ENCODE measurements at places on chromosomes 12 and 14. TPM values are rescaled to one million over a fixed set of nuclear protein-coding genes. Genes with fewer than 3 reads are reported as not detected.

The TTC9 gene
- total RNA-seq = under 0.01 TPM

The GUCY2C gene
- not detected for total RNA-seq

The RNF212B gene
- total RNA-seq = not detected

The RPGRIP1 gene
- not detected for total RNA-seq

The DUSP6 gene
- 75.9 TPM for total RNA-seq

The TIMM9 gene
- 11.8 TPM for total RNA-seq

The NUP37 gene
- total RNA-seq = 62.3 TPM

The DAAM1 gene
- total RNA-seq = 27.0 TPM

The SERPINA5 gene
- total RNA-seq = under 0.01 TPM

The ASIC1 gene
- total RNA-seq = 0.85 TPM

The KLRC4 gene
- not detected for total RNA-seq

The MMP19 gene
- total RNA-seq = 2.5 TPM

The CISTR gene
- total RNA-seq = not detected

The NKX2-1 gene
- total RNA-seq = not detected

The WDHD1 gene
- 28.2 TPM for total RNA-seq

The MORN3 gene
- total RNA-seq = 0.56 TPM

The G2E3 gene
- total RNA-seq = 39.3 TPM

The CCDC38 gene
- under 0.01 TPM for total RNA-seq

The KLRK1 gene
- not detected for total RNA-seq

The SMCO3 gene
- total RNA-seq = 0.38 TPM

The ARHGAP9 gene
- 0.38 TPM for total RNA-seq

The MYRFL gene
- under 0.01 TPM for total RNA-seq

The PPP1R3E gene
- total RNA-seq = 5.6 TPM

The LMNTD1 gene
- 0.38 TPM for total RNA-seq

The TSHR gene
- not detected for total RNA-seq

The FAM181A gene
- not detected for total RNA-seq

The RASAL1 gene
- total RNA-seq = not detected

The LRR1 gene
- total RNA-seq = 33.4 TPM

The PTCSC3 gene
- not detected for total RNA-seq

The PRIMA1 gene
- total RNA-seq = not detected
